ENCODE measurements at places on chromosomes 2 and 18.

- no peak for DNase-seq
Observed at GRCh38 chr18:80106482-80107051, 2.5 kb upstream of the ADNP2 start.

DNA sequence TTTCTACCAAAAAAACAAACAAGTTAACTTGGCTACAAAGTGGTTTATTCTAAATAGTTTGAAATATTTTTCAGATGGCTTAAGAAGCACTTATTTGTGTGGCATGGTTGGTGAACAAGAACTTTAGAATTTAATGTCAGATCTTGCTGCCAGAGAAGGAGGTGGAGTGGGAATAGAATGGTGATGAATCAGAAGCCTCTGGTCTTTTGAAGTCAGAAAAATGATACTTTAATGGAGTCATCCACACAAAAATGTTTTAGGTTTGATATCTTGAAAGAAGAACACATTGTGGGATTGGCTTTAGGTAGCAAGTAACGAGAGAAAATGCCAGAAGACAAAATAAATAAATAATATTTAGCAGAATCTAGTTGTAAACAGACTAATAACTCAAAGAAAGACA lies 243.1 kb upstream of the FANCL start:
- no peak for DNase-seq

GRCh38 chr2:241550616-241551580 lies 7.6 kb upstream of the BOK start:
- DNase-seq = no peak

- no peak for DNase-seq
Observed at GRCh38 chr2:226934546-226935201, 98.8 kb downstream of the RHBDD1 start.

DNA sequence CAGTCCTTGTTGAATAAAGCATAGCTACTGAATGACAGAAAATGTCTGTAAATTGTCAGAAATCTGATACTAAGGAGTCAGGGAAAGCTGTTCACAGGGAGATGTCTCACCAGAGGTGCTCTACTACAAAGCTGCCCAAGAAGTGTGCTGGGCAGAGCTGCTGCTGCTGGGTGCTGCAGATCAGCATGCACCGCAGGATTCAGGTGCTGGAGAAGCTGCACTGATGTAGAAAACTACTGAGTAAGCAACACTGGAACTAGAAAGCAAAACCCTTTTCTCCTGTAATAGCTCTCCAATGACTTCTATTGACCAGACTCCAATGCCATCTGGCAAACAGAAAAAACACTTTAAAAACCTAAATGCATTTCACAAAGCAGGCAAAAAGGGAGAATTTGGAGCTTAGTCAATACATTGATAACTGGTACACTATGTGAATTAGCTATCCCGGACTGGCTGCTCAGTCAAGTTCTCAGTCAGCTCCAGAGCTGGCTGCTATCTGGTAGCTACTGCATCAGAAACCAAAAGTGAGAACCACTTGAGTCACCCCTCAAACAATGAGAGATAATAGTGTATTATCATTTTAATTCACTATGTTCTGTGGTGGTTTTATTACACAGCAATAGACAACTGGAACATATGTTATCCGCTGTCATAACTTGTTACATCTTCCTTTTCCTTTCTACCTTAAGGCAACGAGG lies 493.1 kb downstream of the CPS1 start:
- no peak for DNase-seq

DNA sequence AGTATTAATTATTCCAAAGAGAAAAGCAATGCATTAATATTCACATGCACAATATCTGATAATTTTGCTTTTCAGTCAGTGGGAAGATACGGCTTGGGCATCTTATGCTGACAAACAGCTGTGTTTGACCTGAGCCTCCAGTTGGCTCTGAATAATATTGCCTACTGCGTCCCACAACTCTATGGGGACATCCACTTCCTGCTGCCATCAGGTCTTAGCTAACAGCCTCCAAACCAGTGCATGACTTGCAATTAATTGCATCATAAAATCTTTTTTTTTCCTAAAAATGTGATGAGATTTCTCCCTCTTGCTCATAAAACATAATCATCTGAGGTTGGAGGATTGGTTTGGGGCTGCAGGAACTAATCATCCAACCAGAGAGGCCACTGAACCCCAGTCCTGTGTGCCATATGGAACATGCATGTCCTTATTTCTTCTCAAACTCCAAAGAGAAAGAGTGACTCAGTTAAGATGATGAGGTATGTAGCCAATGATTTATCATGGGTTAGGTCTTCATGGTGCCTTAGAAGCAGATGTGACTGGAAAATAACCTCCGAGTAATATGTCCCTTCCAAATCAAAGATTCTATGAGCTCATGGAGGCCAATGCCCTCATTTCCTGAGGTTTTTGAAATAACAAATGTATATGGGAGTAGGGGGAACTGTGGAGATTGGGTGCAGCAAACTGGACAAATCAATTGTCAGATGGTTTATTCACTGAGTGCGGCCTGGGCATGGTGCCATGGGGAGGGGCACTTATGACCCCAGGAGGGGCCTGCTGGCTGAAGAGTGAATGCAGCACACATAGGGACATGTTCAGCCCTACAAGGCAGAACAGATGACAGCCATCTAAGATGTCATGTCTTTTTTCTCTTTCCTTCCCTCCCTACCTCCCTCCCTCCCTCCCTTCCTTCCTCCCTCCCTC lies 39.4 kb downstream of the EDAR start:
- DNase-seq = no peak

DNA sequence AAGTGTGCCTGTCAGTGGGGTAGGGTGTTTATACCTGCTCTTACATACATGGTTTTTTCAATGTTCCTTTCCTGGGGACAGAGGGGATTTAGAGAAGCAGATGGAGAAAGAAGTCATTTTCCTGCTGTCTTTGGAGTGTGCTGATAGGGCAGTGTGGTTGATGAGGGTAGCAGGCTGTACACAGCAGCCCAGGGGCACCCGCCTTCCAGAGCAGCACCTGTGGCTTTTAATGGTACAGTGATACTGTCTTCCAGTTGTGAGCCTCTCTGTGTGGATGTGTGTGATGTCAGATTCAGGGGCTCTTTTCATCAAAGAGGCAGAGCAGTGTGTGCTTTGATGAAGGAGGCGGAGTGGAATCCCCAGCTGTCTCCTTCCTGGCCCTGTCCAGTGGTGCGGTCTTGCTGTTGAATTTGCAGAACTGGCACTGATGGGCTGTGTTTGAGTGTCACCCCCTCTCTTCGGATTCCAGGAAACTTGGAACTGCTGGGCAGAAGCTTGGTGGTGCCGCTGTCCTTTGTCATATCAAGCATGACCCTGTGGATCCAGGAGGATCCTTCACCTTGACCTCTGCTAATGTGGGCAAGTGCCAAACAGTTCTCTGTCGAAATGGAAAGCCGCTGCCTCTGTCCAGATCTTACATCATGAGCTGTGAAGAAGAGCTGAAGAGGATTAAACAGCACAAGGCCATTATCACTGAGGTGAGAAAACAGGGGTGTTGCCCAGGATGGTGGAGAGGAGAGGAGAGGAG lies 259.8 kb downstream of the PHLPP1 start:
- no peak for DNase-seq

Measured in NCI-H2107 (cell line).